A549 treated with RU486 at 1 μM for 4 hours (cell line): ENCODE measurements at places on chromosomes 6 and 20. TPM values are rescaled to one million over a fixed set of nuclear protein-coding genes. Genes with fewer than 3 reads are reported as not detected.

Gene PSORS1C1
- total RNA-seq = 3.0 to 4.4 TPM (median 4.1 TPM) in 5 replicates

Gene HEY2
- total RNA-seq = 0.06 to 0.08 TPM in 2 of 5 replicates, not detected in the others

Gene GPSM3
- 0.26 to 0.58 TPM (median 0.38 TPM) in 5 replicates for total RNA-seq

Gene SCGN
- 0.13 to 0.32 TPM in 2 of 5 replicates, not detected in the others for total RNA-seq

Gene KCNK5
- total RNA-seq = 1.0 to 1.7 TPM (median 1.4 TPM) in 5 replicates

Gene SERPINB6
- total RNA-seq = 143 to 151 TPM (median 144 TPM) in 5 replicates

Gene OR2J3
- not detected in 5 replicates for total RNA-seq

Gene TLDC2
- total RNA-seq = not detected in 5 replicates

Gene PAK5
- not detected in 5 replicates for total RNA-seq

Gene BTN1A1
- not detected in 5 replicates for total RNA-seq

Gene CLPSL1
- total RNA-seq = not detected in 5 replicates

Gene C6orf58
- 0.13 to 0.33 TPM (median 0.13 TPM) in 3 of 5 replicates, not detected in the others for total RNA-seq

Gene CST4
- total RNA-seq = not detected in 5 replicates

Gene HLA-A
- 113 to 153 TPM (median 141 TPM) in 5 replicates for total RNA-seq

Gene CD93
- total RNA-seq = not detected in 5 replicates

Gene MOCS3
- total RNA-seq = 4.8 to 6.5 TPM (median 5.8 TPM) in 5 replicates

Gene TMEM244
- total RNA-seq = not detected in 5 replicates

Gene OPN5
- not detected in 5 replicates for total RNA-seq

Gene LHFPL5
- 0.05 TPM in 1 of 5 replicates, not detected in the others for total RNA-seq

Gene SH3BGRL2
- total RNA-seq = 0.11 to 0.30 TPM (median 0.29 TPM) in 5 replicates

Gene CD109
- total RNA-seq = 14.9 to 37.7 TPM (median 34.4 TPM) in 5 replicates

Gene SOX12
- total RNA-seq = 20.1 to 30.9 TPM (median 30.6 TPM) in 5 replicates

Gene PROKR2
- total RNA-seq = not detected in 5 replicates

Gene DBNDD2
- 23.3 to 31.4 TPM (median 26.8 TPM) in 5 replicates for total RNA-seq

Gene HLA-DRB5
- total RNA-seq = not detected in 5 replicates

Gene CCM2L
- total RNA-seq = 0.47 to 0.67 TPM (median 0.56 TPM) in 5 replicates

Gene ATRN
- total RNA-seq = 18.1 to 26.0 TPM (median 24.9 TPM) in 5 replicates

Gene SLC25A27
- 0.27 to 0.70 TPM (median 0.46 TPM) in 5 replicates for total RNA-seq

Gene TAGAP
- total RNA-seq = not detected in 5 replicates

Gene CTCFL
- not detected in 5 replicates for total RNA-seq

Gene PRL
- not detected in 5 replicates for total RNA-seq

Gene YTHDF1
- total RNA-seq = 52.1 to 59.5 TPM (median 56.3 TPM) in 5 replicates

Gene FAM162B
- 0.15 to 0.22 TPM in 2 of 5 replicates, not detected in the others for total RNA-seq

Gene RNF182
- 2.5 to 3.7 TPM (median 3.3 TPM) in 5 replicates for total RNA-seq

Gene GMNN
- 53.5 to 64.3 TPM (median 56.0 TPM) in 5 replicates for total RNA-seq
